ENCODE measurements at places on chromosomes 13 and 19.

- no peak for DNase-seq
Measured at GRCh38 chr13:93244141-93244917, 17.7 kb downstream of the GPC6 start.

- DNase-seq: no peak
Measured at GRCh38 chr13:75102001-75102716, 379.8 kb downstream of the TBC1D4 start.

GRCh38 chr13:29952245-29952644 is 101.8 kb upstream of the UBL3 start:
- DNase-seq: no peak

GRCh38 chr13:19182536-19182935 is 912 bp upstream of the TUBA3C start:
- DNase-seq: no peak

- no peak for DNase-seq
Measured at GRCh38 chr19:35006342-35006998, 6.3 kb downstream of the GRAMD1A start.

GRCh38 chr13:103349211-103349980 is 283.2 kb upstream of the SLC10A2 start:
- no peak for DNase-seq

DNA sequence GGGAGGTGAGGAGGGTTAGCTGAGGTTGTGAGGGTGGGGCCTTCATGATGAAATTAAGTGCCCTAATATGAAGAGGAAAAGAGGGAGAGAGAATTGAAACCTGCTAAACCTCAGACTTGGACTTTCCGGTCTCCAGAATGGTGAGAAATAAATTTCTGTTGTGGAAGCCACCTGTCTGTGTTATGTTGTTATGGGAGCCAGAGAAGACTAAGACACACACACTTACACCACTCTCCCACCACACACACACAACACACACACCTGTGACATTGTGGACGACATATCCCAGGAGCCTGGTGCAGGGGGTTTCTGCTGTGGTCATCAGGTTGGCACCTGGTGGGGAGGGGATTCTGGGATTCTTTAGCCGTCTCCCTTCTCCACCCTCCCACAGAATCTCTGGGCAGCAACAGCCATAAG is 14.0 kb downstream of the KLK4 start:
- no peak for DNase-seq

- no peak for DNase-seq
Measured at GRCh38 chr13:107031716-107032115, 463.8 kb upstream of the ARGLU1 start.

DNA sequence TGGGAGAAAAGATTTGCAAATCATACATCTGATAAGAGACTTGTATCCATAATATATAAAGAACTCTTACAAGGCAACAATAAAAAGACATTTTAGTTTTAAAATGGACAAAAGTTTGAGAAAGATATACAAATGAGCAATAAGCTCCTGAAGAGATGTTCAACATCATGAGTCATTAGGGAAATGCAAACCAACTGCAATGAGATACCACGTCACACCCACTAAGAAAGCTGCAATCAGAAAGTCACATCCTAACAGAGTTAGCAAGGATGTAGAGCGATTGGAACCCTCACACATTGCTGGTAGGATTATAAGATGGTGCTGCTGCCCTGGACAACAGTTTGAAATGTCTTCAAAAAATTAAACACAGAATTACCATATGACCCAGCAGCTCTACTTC is 50.3 kb downstream of the GSX1 start:
- DNase-seq: no peak

- no peak for DNase-seq
Measured at GRCh38 chr19:46659151-46660007, 1.6 kb downstream of the DACT3 start.

DNA sequence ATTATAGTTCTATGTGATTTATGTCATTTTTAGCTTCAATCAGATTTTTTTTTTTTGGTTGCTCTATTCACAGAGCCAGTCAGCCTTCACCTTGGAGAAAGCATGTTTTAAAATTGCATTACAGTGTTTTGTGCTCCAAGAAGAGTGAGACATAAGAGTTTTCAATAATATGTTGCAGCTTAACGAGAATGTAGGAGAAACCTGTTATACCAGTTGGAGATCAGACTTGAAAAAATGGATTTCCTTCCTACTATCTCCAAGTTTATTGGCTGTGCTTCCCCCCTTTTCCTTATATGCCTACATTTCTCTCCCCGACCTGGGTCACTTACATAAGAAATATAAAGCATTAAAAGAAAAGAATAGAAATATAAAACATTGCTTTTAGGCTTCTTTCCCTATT is 123.9 kb upstream of the ARGLU1 start:
- no peak for DNase-seq

GRCh38 chr19:3133793-3134116 is 2.1 kb upstream of the GNA15 start:
- DNase-seq: no peak

DNA sequence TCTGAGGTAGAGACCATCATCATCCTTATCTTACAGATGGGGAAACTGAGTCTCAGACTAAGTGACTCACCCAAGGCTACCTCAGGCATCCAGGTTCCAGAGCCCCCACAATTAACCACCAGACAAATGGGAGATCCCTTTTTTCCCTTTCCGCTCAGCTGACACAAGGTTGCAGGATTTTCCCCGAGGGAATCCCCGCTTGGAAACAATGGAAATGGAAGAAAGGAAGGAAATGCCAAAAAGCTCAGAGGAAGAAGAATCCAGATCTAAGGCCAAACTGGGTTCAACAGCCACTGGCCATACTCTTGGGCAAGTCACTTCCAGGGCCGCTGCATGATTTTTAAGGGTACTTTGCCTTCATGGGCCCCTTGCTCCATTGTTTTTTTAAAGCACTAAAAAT is 1.6 kb downstream of the ZNF71 start:
- no peak for DNase-seq

- DNase-seq: no peak
Measured at GRCh38 chr13:24005755-24006281, 108.5 kb upstream of the C1QTNF9B start.

- DNase-seq: no peak
Measured at GRCh38 chr19:7109678-7110289, 40.3 kb downstream of the ZNF557 start.

DNA sequence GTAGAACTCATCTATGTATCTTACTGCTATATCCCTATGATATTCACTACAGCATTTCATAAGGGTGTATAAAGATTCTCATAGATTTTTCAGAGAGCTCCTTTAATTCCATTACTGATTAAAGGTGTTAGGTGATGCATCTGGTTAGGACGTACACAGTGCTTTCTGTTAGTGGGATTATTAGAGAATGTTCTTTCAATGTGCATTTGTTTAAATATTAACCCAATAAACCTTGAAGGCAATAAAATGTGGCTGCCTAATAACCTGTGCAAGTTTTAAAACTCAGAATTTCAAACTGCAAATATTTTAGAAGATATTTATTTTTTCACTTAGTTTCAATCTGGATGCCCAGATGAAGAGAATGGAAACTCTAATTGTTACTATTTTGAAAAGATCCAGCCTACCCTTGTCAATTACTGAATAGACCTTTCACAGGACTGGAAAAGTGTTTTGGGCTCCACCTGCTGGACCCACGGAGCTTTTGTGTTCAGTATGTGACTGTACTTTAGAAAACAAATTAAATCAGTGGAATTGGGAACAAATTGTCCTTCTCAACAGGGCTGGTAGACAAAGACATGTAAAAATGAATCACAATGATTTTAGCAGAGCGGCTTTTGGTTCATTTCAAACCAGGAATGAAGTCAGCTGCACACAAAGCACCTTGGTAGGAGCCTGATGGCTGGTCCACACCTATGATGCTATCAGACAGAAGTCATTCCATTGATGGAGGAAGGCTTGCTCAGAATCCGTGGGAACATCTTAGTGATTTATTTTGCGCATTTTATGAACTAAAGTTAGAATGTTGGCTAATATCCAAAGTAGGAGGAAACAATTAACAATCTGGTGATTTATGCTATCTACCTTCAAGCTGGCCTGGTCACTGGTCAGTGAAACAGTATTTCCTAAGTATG is 89.4 kb upstream of the RAP2A start:
- peak; percentile 29 for DNase-seq

GRCh38 chr19:47310819-47311218 is 1.2 kb downstream of the C5AR1 start:
- no peak for DNase-seq

DNA sequence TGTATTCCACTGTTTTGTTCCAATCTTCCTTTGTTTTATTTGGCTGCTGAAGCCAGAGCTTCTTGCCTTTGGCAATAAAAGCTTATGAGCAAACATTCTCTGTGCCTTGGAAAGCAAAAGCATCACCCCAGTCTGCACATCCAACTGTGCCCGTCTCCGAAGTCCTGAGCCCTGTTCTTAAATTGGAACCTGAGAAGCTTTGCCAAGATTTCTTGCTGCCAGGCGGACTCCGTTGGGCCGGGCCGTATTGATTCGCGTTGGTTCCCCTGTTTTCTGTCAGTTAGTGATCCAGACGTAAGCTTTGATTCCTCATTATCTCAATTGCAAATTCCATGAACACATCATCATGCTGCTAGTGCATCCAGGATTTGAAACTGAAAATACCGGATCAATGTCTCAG is 793.0 kb downstream of the OLFM4 start:
- no peak for DNase-seq

DNA sequence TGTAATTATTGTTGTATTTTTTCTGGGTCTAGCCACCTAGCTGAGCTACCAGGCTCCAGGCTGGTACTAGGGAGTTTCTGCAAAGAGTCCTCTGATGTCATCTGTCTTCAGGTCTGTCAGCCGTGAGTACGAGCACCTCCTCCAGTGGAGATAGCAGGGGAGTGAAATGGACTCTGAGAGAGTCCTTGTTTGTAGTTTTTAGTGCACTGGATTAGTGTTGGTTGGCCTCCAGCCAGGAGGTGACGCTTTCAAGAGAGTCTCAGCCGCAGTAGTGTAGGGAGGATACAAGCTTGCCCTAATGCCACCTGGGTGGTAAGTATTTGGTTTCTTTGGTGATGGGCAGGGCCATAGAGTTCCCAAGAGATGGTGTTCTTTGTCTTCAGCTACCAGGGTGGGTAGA is 384.8 kb downstream of the SLC7A1 start:
- no peak for DNase-seq

DNA sequence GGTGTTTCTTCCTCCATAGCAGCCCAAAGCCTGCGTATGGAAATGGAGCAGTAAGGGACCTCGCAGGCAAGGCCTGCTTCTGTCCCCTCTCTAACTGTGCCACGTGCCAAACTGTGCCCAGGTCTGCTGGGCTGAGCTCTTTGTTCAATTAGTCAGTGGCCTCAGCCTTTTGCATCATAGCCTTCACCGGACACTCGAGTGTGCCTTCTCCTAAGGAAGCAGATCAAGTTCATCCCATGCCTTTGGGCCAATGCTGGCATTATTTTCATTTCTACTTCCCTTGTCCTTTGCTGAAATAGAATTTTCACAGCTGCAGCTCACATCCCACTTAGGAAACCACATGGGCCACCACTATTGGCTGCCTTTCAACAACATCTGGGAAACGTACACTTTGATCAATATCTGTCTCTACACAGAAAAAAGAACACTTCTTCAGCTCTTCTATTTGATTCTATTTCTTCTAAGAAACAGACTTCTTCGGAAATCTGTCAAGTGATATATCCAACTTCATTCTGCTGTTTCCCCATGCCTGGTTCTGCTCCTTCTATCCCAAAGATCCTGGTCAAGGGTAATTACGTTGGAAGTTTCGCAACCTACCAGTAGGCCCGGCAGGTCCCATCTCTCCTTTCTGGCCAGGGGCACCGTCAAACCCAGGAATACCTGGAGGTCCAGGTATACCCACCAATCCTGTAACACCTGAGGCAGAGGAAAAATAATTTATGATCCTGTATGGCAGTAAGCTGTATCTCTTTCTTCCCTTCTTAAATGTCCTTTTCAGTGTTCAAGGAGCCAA is 143.9 kb downstream of the COL4A1 start:
- DNase-seq: no peak

DNA sequence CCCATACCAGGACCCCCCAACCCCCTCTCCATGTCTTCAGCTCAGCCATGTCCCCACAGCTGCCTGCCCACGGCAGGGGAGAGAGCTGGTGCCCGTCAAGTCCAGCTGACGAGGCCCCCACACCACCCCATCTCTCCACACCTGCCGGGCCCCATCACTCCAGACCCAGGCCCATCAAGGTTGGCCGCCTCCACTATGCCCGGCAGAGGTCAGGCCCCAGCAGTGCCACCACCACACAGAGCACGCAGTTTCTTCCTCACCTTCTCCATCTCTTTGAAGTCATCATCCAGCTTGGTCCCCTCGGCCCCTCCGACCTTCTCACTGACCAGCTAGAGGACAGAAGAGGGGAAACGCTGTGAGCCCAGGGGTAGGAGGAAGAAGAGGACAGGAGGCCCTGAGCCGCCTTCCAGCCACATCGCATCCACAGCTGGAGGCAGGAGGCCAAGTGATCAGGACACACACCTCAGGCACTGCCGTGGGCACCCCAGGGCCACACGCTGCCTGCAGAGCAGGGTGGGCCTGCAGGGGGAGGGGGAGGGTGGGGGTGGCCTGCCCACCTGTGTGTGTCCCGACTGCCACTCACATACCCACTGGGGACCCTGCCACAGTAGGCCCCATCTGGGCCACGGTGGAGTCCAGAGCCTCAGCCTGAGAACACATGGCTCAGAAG is 23.4 kb downstream of the MPND start:
- DNase-seq: no peak

- DNase-seq: no peak
Measured at GRCh38 chr13:109158383-109158782, 529.0 kb downstream of the MYO16 start.

DNA sequence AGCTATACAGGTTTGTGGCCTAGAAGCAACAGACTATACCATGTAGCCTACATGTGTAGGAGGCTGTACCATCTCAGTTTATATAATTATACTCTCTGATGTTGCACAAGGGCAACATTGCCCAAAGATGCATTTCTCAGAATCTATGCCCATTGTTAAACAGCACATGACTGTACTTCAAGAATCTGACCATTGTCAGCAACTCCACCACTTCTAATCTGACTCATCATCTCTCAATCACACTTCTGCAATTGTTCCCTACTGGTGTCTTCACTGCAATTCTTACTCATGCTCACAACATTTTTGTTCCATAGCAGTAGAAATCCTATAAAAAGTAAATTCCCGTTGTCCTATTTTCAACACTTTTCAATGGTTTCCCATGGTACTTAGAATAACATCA is 63.9 kb upstream of the ATXN8OS start:
- DNase-seq: no peak

GRCh38 chr13:113548778-113549621 is 35.6 kb upstream of the TFDP1 start:
- no peak for DNase-seq

DNA sequence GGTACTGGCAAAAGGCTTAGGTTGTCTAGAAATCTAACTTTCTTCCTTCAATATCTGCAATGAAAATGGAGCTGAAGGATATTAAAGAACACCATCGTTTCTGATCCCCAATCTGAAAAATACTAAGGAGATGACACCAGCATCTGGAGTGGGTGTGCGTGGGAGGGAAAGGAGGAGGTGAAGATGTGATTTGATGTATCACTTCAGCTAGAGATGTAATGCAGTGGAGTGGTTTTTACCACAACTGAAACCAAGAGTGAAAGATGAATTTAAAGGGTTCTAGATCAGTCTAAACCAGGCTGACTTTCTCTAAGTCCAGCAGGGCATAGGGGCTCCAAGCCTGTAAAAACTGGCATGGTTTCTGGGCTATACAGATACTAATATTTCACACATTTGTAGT is 148.4 kb downstream of the AKAP11 start:
- peak; percentile 62 for DNase-seq
